GM04504 (cell line): ENCODE measurements at places on chromosomes 1 and 21.

DNA sequence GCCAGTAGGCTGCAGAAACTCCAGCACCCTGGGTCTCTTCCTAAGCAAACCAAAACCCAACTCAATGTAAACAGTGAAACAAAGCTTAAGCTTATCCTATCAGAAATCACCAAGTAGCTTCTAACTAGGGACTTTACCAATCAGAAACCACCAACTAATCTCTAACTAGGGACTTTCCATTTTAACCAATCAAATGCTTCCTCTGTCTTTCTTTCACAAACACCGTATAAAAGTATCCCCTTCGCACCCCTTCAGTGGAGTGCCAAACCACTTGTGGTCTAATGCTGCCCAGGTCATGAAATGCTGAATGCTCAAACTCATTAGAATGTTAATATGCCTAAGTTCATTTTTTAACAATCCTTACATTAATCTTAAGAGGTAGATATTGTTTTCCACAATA, 250.5 kb upstream of the DUSP10 start:
- no peak for DNase-seq

DNA sequence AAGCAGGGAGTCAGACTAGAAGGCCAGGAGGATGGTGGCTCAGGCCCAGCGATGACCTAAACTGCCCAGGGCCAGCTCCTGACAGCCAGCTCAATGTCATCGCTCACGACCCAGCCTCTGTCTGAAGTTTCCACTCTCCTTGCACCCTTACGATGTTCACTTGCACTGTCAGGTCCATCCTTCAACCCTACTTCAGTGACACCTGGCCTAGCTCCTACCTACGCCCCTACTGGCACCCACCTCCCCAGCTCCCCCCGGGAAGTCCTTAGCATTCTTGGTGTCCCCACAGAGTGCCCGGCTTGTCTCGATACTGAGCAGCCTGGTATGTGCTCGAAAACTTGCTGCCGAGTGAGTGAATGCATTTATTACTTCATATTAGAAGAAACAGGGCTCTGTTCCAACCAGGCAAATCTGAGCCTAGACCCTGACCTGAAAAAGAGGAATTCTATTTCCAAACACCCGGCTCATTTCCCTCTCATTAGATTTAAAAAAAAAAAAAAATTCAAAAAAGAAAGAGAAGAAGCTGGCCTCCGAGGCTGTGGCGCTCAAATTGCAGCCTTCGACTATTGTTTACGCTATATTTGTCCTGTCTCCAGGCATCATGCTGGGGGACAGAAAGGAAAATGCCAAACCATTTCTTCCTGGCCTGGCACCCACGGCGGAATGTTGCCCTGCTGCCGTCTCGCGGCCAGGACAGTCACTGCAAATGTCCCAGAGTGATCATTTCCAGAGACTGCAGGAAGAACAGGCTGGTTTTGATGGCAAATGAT, 29.8 kb upstream of the LRRC38 start:
- no peak for DNase-seq

DNA sequence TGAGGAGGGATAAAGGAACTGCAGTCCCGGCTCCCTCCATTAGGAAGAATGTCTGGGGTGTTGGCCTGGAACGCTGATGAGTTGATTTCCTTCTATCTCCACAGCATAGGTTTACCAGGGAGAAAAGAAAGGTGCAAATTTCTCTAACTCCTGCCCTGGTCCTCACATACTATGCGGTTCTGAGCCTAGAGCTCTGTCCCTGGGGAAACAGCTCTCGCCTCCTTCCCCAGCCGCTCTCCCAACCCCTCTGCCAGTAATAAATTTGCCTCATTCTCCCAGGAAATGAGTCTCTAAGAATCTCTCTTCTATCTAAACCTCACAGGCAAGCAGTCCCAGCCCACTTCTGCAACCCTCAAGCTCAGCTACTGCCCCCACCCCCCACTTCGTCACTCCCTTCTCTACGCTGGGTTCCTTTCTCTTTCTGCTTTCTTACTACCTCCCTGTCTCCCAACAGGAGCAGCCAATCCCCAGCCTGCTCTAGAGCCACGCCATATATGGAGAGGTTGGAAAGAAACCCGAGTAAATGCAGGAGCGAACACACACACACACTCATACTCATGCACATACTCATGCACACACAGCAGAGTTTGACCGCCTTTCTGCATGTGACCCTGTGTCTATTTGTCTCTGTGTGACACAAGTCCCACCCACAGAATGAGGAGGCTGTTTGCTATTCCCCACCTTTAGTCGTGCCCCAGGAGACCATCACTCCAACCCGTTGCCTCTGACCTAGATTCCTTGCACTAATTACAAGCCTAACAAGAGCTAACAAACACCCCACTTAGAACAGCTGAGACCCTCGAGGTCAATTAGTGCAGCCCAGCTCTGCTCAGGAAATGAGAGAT, 13.4 kb downstream of the PLEKHO1 start:
- peak; percentile 97 for DNase-seq

- DNase-seq, result no peak
Measured at GRCh38 chr1:119288751-119289150, 79.8 kb upstream of the HAO2 start.

DNA sequence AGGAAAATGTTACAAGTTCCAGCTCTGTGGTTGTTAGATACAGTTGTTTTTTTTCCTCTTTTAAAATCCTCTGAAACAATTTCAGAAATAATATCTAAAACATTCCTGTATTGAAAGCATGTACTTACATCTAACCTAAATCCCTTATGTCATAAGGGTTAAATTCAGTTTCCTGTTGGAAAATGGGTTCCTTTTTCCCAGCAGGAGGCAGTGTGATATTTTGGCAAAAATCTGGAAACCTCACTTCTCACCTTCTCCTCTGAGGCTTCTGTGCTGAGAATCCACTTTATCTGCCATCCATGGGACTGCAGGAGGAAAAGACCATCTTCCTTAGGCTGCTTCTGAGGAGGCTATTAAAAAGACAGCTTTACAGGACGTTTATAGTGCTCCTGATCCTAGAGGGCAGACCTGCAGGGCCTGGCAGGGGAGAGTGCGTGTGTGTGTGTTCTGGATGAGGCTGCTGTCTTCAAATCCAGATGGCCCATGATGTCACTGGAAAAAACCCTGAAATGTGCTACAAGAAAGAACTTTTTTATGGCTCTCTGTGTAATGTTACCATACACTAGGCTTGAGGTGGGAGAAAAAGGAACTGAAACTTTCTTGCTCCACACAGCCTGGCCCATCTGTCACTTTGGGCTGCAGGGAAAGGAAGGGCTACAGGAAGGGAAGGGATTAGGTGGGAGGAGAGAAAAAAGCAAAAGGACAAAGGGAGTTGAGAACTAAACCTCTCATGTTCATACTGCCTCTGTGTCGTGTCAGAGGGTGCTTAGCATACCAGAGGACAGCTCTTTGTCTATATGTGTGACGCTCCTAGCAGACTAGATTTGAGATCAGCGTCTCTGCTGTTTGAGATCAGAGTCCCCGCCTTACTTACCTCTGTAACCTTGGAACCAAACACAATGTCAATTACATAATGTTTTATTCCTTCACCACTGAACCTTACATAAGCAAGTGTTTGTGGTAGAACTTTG, 379.2 kb upstream of the SPAG17 start:
- DNase-seq, result peak; percentile 24

GRCh38 chr1:220806408-220806807, 19.7 kb downstream of the MTARC1 start:
- no peak for DNase-seq

GRCh38 chr1:156384007-156384406, 15.0 kb downstream of the RHBG start:
- DNase-seq, result no peak
